Stimulated activated CD8-positive, alpha-beta memory T cell treated with anti-CD3 and anti-CD28 coated beads, Interleukin-4, amount 100 ng/mL, for 1 hour (primary cell): ENCODE measurements at places on chromosomes 11 and 22.

GRCh38 chr11:86408845-86409244 is 34.2 kb downstream of the CCDC81 start:
- DNase-seq = no peak

- no peak for DNase-seq
These were observed 6.5 kb downstream of the OR52M1 start for GRCh38 chr11:4551346-4551979.

DNA sequence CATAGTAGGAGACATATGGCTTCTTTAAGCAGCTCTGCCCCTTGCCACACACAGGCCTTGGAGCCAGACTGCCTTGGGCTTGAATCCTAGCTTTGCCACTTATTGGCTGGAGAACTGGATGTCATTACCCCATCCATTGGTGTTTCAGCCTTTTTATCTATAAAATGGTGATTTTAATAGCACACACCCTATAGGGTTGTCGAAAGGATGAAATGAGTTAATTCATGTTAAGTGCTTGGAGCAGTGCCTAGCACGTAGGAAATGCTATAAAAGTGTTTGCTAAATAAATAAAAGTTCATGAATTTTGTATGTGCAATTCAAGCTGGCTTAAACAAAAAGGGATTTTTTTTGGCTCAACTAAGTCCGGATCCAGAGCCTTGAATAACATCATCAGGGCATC is 120.7 kb downstream of the TIMP3 start:
- DNase-seq = no peak

- DNase-seq = no peak
These were observed 45.4 kb upstream of the ATXN10 start for GRCh38 chr22:45626198-45626651.

- no peak for DNase-seq
These were observed 39.0 kb downstream of the CTNND1 start for GRCh38 chr11:57800444-57801182.

- no peak for DNase-seq
These were observed 34.1 kb upstream of the CRTAM start for GRCh38 chr11:122804161-122804560.

- no peak for DNase-seq
These were observed 105.4 kb downstream of the BCR start for GRCh38 chr22:23285734-23286133.

- DNase-seq = no peak
These were observed 5.0 kb downstream of the BSCL2 start for GRCh38 chr11:62702246-62702645.

DNA sequence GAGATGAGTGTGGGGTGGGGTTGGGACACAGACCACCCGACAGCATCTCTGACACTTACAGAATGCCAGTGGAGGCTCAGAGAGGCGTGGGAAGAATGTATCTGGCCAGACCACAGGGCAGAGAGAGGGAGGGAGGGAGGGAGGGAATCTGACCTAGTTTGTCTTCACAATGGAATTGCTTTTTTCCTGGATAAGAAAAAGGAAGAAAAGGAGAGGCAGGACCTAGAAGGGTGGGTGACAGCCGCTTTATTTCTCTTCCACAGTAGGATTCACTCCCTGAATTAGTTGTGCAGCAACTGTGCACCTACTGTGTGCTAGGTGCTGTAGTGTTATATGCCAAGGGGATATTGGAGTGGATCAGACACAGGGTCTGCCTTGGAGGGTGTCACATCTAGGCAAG is 3.7 kb downstream of the KCNK4 start:
- DNase-seq = no peak

- DNase-seq = no peak
These were observed 1074.9 kb downstream of the FAM181B start for GRCh38 chr11:81658722-81659121.

DNA sequence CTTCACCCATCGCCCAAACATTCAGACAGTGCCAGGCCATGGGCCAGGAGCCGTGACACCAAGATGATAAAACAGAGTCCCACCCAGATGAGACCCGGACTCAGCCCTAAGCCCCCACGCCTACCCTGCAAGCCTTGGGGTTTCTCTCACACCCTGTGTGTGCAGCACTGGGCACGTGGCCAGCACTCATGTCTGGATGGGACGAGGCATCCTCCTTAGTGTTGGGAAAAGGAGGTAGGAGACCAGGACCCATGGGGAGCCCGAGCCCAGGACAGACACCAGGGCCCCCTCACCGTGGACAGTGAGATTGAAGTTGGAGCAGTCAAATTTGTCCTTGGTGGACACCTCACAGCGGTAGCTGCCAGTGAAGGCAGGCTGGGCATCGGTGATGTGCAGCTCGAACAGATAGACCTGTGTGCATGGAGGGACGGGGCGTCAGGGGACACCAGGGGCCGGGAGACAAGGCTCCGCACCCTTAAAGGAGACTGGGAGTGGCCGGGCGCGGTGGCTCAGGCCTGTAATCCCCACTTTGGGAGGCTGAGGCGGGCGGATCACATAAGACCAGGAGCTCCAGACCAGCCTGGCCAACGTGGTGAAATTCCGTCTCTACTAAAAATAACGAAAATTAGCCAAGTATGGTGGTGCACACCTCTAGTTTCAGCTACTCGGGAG is 4.2 kb downstream of the MYBPC3 start:
- no peak for DNase-seq

DNA sequence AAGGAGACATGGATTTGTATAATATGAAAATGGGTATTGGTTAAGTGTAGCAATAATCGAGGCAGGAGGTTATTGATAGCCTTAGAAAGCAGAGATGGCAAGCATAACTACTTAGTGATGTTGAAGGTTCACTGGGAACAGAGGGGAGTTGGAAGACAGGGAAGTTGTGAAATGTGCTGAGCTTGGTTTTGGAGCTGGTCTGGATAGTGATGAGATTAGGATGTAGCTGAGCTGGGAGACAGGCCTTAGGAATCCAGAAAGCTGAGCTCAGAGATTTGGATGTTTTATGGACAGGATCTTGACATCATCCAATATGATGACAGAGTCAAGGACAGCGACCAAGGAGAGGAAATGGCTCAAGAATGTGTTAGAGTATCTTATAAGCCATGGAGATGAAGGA is 113.1 kb downstream of the ARHGAP42 start:
- no peak for DNase-seq

- DNase-seq = no peak
These were observed 1165.7 kb downstream of the LRRC4C start for GRCh38 chr11:40293655-40294348.

GRCh38 chr22:22109693-22110466 is 127.3 kb upstream of the TOP3B start:
- no peak for DNase-seq

GRCh38 chr11:60868682-60869450 is 1.5 kb downstream of the ZP1 start:
- no peak for DNase-seq

- DNase-seq = no peak
These were observed 3.8 kb downstream of the DCPS start for GRCh38 chr11:126307706-126308105.

GRCh38 chr11:37504060-37504611 is 906.1 kb upstream of the RAG2 start:
- no peak for DNase-seq

DNA sequence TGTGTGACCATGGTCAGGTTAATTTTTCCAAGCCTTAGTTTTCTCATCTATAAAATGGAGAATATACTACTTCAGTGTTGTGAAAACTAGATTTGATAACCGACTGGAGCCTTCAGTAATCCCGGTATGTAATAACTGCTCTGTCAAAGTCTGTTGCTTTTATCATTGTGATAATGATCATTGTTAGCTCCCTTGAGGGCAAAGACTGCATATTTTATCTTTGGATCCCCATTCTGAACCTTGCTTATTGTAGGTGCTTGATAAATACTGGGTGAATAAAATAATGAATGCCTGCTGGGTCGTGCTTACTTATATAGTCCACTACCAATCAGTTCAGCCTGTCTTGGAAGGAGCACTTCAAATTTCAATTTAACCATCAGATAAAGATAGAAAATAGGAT is 105.3 kb downstream of the ARFGAP2 start:
- no peak for DNase-seq

DNA sequence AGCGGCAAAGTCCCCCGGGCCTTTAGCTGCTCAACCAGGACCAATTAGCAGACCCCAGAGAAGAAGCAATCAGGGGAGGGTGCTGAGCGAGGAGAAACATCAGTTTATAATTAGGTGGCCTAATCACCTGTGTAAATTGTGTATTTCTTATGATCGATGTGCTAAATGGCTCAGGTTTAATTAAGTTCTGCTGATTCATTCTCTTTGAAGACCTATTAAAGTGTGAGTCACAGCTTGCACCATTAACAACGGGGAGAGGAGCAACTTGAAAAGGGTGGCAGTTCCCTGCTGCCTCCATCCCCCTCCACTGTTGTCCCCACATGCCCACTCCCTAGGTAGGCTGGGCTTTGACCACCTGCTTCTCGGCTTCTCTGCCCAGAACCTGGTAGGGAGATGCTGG is 10.7 kb downstream of the ISX start:
- DNase-seq = no peak

GRCh38 chr11:15141381-15141780 is 26.7 kb downstream of the INSC start:
- no peak for DNase-seq

GRCh38 chr22:50248196-50249081 is 2.6 kb downstream of the HDAC10 start:
- no peak for DNase-seq

DNA sequence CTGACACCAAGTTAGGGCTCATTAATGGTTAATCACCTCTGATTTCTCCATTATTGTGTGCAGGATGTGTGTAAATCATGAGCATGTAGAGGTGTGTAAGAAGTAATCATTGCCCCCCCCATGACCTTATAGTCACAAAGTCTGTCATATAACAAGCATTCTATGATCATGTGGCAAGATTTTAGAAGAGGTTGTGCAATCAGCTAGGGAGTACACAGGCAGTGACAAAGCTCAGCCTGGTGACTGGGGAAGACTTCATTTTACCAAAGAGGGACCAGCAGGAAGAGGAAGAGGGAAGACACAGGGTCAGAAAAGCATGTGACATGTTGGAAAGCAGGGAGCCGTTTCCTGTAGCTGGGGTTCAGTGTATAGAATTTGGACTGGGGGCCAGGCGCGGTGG is 176.5 kb upstream of the LARGE1 start:
- DNase-seq = no peak

DNA sequence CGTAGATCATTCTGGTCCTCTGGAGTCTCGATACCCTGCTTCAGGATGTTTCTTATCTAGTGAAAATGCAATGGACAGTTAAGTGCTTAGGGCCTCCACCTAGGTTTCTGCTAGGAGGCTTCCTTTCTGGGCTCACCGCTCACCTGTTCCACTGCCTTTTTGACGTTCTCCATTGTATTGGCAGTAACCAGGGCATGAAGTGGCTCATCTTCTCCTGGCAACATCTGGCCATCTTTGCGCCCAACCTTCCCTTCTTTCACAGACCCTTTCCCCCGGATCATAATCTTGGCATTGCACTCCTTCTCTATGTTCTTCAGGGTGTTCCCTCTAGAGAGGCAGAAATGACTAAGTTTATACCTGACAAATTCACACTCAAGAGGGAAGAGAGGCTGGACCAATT is 9.1 kb downstream of the SF1 start:
- DNase-seq = no peak

GRCh38 chr22:47196166-47196849 is 433.9 kb downstream of the TBC1D22A start:
- DNase-seq = no peak

- no peak for DNase-seq
These were observed 49.3 kb upstream of the HMGXB4 start for GRCh38 chr22:35208003-35208402.

GRCh38 chr11:18371279-18371678 is 23.1 kb upstream of the LDHA start:
- DNase-seq = no peak
